Amniotic stem cell (primary cell): ENCODE measurements at places on chromosomes 7 and 10.

DNA sequence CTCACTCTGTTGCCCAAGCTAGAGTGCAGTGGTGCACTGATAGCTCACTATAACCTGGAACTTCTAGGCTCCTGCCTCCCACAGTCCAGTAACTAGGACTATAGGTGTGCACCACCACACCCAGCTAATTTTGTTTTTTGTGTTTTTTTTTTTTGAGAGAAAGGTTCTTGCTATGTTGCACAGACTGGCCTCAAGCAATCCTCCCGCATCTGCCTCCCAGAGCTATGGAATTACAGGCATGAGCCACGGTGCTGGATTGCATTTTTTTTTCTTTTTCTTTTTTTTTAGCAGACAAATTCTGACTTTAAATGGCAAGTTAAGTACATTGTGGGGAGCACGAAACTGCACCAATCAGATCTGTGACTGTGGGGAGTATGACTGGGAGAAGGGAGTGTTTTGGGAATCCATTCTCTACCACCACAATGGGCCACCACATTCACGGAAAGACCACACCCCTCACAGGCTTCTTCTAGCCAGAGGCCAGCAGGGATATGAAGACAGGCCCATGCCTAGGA is 58.1 kb upstream of the MSMB start:
- DNase-seq: no peak

- no peak for DNase-seq
These were observed 19.8 kb upstream of the PRRT4 start for GRCh38 chr7:128381161-128381821.

- no peak for DNase-seq
These were observed 13.9 kb downstream of the LMTK2 start for GRCh38 chr7:98120559-98120958.

DNA sequence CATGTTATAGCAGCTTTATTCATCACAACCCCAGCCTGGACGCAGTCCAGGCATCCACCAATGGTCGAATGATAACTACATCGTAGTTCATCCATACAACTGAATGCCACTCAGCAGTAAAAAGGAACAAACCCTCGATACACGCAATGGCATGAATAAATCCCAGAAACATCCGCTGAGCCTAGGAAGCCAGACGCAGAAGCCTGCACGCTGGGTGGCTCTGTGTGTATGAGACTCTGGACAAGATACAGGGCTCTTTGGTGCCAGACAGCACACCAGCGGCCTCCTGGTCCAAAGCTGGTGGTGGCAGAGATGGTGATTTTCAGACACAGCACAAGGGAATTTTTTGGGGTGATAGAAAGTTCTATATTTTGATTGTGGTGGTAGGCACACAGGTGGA is 10.0 kb upstream of the CRYGN start:
- DNase-seq: no peak

DNA sequence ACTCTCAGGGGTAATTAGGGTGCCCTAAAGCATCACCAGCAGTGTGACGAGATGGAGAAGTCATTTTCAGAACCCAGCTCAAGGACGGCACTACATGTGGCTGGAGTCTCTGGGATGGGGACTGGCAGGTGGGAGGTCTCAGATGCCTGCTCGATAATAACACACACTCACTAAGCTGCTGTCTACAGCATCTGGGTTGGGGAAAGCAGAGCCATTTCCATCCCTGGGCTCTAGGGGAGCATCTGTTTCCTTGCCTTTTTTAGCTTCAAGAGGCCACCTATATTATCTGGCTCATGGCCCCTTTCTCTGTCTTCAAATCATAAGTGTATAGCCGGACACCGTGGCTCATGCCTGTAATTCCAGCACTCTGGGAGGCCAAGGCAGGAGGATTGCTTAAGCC is 79.6 kb downstream of the SH3PXD2A start:
- DNase-seq: no peak

DNA sequence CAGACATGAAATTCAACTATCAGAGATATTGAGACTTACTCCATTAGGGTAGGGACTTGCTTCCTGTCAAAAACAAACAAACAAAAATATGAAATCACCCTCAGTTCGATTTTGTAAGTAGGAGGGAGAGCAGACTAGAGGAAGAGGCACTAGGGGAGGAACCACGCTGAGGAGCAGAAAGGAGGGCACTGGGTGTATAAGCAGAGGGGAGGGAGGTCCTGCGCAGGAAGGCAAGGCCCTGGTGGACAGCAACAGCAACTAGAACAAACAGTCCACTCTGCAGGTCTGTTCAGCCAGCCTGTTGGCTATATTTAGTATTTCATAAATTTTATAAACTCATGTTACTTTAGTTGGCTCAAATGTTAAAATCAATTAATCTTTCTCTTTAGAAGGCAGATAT is 937.1 kb upstream of the C7orf33 start:
- DNase-seq: no peak

DNA sequence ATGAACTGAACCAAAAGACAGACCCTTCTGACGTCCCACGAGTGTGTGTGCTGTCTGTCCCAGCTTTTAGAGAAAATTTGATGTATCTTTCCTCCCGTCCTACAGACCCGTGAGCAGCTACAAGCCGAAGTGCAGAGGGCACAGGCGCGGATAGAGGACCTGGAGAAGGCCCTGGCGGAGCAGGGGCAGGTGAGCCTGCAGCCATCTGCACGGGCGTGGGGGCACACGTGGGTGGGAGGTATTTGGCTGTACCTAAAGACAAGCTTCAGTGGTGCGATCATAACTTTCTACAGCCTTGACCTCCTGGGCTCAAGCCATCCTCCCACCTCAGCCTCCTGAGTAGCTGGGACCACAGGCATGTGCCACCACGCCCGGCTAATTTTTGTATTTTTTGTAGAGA is 41.7 kb upstream of the DPYSL4 start:
- DNase-seq: no peak

DNA sequence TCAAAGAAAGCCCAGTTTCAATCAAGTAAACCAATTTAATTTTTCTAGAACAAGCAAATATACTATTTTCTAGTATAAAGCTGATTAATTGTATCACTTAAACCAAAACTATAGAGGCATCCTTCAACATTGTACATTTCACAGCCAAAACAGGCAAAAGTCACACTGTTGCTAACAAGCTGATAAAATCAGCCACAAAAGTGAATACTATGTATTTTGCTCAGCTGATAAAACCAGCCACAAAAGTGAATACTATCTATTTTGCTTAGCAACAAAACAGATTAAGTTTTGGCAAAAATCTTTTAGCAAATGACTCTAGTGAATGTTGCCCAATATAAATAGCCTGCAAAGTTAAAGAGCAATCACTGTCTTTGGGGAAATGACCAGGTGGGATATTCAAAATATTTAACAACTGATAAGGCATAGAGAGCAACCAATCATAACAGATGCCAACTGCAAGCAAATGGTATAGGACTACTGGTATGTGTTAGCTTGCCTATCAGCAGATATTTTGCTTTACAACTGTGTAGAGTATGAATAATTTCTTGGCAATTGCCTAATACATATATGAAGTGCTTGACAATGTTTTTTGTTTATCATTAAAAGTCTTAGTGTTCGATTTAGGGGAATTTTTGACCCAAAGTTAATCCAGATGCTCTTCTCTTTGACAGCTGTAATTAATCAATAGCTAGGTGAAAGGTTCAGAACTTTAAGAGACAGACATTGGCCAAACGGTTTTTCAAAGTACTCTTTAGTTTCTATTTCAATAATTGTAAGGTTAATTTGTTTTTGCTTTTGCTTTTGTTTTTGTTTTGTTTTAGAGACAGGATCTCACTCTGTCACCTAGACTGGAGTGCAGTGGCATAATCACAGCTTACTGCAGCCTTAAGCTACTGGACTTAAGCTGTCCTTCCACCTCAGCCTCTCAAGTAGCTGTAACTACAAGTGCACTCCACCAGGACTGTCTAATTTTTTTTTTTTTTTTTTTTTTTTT is 44.4 kb upstream of the SP4 start:
- no peak for DNase-seq

- no peak for DNase-seq
These were observed 192.7 kb upstream of the VWC2 start for GRCh38 chr7:49580761-49581160.

GRCh38 chr10:15387021-15387420 is 15.9 kb upstream of the FAM171A1 start:
- no peak for DNase-seq

DNA sequence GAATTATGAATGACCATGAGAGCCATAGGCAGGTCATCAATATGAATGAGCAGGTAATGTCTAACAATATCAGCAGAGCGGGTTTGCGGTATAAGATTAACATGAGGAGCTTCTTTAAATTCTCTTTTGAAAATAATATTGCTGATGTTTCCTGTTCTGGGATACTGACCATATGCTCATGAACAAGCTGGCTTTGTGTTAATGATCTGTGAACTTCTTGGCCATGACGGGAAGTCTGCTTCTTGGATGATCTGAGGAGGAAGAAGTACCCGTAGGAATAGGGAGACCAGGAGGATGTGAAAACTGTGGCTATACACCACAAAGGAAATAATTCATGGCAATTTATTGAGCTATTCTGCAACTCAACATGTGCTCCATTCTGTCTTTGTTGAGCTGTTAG is 38.6 kb downstream of the ITGA8 start:
- no peak for DNase-seq

GRCh38 chr7:99784007-99784406 is at the start of gene CYP3A4:
CYP3A4 (minus strand) TSS chr7:99784184; CDS start chr7:99784081, 103 bp downstream.
- no peak for DNase-seq

DNA sequence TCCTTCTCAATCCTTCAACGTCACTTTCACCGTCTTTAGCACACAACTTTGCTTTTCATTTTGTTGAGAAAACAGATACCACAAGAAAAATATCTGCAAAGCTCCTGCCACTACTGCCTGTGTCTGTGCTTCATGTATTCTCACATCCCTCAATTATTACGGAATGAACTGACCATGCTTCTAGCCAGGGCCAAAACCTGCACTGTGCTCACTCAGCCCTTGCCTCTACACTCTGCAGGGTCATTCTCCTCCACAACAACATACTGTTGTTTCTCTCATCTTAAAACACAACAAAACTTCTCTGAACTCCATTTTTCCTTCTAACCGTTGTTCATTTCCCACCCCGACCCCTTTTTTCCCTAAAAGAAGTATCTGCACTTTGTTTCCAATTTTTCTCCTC is 29.5 kb downstream of the BMPR1A start:
- no peak for DNase-seq

- DNase-seq: no peak
These were observed 89.2 kb downstream of the DLG5 start for GRCh38 chr10:77837248-77837924.

DNA sequence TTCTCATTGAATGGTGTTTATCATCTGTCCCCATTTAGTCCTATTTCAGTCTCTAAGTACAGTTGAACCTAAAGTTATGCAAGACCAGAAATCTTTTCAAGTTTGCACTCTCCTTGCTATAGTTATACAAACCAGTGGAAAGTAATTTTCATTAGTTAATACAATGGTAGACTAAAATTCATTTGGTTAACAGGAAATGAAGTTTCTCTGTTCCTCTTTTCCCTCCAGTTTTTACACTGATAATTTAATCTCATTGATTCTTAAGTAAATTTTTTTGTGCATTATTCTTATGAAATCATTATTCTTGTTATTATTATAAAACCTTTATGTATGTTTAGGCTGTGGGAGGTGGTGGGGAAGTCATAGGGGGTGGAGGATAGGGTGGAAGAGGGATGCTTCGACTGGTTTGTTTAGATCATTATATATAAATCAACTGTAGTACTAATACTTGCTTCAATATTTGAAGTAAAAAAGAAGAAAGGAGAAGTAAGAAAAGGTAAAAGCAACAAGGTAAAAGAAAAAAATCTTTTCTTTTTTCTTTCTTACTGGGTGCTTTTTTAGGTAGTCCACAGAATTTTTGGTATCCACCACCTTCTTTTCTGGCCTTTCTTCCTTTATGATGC is 104.1 kb downstream of the GPR85 start:
- no peak for DNase-seq

DNA sequence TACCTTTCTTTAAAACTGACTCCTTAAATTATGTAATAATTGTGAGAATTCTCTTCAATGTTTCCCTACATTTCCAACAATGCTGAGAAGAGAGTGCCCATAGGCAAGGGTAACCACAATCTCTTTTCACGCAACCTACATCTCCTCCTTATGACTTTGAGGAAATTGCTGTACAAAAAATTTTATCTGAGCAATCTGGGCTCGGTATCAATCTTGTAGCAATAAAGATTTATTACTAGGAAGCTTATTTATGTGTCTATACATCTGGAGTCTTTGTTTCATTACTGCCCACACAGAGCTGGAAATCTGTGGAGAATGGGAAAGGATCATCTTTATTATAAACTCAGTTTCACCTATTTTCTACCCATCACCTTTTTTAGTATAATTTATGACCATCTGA is 913.8 kb upstream of the SORCS1 start:
- no peak for DNase-seq

DNA sequence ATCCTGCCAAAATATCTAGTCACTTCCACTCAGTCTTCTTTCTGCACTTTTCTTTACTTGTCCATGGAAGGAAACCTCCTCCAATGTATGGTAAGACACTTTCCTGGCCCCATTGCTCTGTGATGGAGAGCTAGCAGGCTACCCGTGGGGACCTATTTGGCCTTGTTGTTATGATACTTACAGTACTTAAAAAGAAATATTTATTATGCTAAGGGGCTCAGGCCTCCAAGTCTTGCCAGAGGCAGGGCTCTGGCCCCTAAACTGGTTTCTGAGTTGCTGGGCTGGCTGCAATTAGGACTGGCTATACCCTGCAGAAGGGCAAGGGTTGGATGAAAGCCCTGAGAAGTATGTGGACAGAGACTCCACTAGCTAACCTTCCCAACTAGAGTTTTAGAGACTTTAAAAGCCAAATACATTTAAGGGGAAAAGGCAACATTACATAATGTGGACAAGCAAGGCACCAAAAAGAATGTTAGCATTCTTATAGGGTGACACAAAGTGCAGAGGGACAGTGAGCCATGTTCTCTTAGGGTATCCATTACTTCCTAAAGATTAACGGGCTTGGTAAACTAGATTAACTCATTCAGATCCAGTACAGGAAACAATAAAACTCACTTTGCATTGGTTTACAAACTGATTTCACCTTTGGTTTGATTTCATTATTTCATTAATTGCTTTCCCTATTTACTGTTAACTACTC is 84.9 kb upstream of the INHBA start:
- DNase-seq: no peak

DNA sequence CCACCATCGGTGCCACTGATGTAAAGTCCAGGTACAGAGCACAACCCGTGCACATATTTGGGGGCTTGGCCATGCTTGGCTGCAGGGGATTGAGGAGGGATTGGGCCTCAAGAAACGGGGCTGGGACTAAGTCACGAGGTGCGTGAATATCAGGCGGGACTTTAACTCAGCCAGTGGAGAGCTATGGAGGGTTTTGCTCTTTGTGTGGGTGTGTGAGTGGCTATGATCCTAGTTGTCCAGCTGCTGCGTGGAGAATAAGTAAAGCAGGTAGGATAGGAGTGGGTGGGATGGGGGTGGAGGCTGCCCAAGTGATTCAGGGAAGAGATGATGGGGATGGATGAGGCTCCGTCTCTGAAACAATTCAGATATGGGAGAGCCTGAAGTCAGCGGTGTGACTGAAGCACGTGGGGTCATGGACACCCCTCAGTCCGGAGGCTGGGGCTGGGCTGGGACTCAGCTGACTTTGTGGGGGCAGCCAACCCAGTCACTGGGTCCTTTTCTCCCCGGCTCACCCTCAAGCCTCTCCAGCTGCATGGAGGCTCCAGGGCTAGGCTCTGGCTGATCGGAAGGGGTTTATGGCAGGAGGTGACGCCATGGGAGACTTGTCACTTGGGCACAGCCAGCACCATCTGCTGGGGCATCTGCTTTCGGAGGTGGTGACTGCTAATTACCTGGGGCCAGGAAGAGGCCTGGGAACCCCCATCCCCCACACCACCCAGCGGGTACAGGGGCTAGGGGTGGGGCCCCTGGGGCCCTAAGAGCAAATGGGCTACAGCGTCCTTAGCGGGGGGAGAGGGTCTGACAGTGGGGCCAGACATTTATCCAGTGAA is 1.7 kb upstream of the LFNG start:
- no peak for DNase-seq

- no peak for DNase-seq
These were observed 23.7 kb upstream of the FOXL3 start for GRCh38 chr7:265998-266850.
